CD4-positive, alpha-beta memory T cell (primary cell): ENCODE measurements at places on chromosomes 4 and X. TPM values are rescaled to one million over a fixed set of nuclear protein-coding genes. Genes with fewer than 3 reads are reported as not detected.

DNA sequence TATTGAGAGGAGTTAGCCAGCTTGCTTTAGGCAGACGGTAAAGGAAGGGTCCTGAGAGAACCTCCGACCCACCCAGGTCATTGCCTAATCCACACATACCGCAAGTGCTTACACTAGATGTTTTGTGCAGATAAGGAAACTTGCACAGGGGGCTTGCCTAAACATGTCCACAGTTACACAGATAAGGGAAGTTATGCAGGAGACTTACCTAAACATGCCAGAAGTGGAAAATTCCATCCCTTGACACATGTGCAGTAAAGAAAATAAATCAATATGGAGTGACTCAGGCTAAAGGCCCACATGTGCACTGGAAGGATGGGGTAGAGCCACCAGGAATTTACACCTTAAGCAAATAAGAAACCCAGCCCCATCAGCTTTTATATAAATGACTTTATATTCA is 232.8 kb upstream of the HDX start:
- DNase-seq: no peak

GRCh38 chrX:69021141-69021960 is 143.9 kb downstream of the PJA1 start:
- DNase-seq: no peak

- DNase-seq: no peak
These were observed 85.5 kb downstream of the HPRT1 start for GRCh38 chrX:134545510-134545909.

The SLC49A3 gene
- total RNA-seq: 1.7 TPM

The CHST7 gene
- total RNA-seq: 11.8 TPM
